ENCODE measurements at places on chromosomes 5 and 9. TPM values are rescaled to one million over a fixed set of nuclear protein-coding genes. Genes with fewer than 3 reads are reported as not detected.

- DNase-seq: no peak
These were observed 54.9 kb upstream of the ZSWIM6 start for GRCh38 chr5:61277190-61277589.

DNA sequence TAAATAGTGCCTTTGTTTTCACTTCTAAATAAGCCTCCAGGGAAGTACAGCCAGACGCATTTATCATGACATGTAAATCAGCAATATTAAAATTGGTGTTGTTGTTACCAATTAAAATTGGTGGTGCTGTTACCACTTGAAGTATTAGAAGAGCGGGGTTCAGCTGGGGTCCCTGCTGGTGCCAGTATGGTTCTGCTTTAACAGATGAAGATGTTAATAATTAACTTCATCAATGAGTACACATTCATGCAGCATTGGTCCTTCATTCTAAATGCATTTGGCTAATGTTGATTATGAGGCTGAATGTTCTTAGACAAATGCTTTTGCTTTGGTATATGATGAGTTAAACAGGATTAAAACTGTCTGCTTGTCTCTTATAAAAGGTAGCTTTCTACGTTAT is 67.6 kb upstream of the TMC1 start:
- DNase-seq: no peak

DNA sequence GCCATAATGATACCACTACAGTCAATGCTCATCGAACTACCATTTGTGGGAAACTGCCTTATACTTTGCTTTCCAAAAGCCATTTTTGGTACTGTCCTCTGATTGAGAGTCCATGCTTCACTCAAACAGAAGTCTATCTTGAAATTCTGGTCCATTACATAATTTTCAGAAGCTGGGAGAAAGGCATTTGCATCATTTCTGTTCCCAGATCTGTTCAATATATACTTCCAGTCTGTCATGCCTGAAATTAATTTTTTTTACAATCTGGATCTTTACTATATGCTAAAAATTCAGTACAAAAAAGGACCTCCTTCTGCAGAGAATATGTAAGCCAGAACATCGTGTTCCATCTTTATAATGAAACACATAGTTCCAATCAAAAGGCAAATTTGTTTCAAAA is 528.9 kb upstream of the MEF2C start:
- no peak for DNase-seq

DNA sequence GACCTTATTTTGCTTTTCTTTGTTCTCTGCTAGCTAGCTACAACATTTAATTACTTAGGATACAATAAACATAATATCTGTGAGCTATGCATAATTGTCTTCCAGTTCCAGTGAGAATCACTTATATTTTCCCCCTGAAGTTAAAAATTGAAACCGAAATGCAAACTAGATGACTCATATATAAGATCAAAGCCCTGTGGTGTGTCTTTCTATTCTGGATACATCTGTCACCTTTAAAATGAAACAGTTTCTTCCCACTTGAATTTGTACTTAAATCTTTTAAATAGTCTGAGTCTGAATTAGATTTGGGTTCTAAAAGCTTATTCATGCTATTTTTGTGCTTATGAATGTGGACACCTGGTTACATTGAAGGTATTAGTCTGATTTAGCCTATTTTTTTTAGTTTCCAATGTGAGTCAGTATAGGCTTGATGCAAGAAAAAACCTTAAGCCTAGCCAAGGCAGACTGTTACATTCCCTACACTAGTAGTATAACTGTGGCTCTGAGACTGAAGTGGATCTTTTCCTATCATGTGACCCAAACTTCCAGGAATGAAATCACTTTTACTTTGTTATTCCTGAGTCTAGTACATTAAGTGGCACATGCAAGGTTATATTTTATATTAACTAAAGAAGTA is 703.5 kb upstream of the RGMB start:
- no peak for DNase-seq

Gene FBP1
- 6.9 TPM for total RNA-seq

Gene NLN
- total RNA-seq: 16.4 TPM

- no peak for DNase-seq
These were observed 35.8 kb upstream of the SHISAL2B start for GRCh38 chr5:64654561-64654938.

Gene ARID3C
- total RNA-seq: not detected

DNA sequence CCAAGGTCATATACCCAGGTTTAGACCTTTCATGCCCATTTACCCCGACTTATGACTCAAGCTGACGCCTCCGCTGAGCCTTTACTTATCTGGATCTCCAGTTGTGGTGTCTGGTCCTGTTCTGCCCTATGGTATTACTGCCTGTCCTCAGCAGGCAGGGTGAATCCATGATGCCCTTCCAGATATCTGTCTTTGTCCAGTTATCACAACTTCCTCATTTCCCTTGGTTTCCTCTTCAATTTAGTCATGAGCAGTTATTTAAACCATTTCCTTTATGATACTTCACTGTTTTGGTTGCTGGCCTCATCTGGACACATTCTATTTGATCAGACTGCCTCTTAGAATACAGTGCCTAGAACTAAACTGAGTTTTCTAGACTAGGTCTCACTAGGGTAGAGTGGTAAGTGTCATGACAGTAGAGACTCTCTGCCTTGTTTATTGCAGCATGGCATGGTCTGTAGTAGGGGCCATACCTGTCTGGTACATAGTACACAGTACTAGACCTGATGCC is 93.3 kb downstream of the MELK start:
- no peak for DNase-seq

All from omental fat pad (tissue), 4 donors.